ENCODE measurements at places on chromosomes 1 and 21.

- peak; percentile 78 for DNase-seq
These were observed 64.1 kb downstream of the DDR2 start for GRCh38 chr1:162696286-162696862.

DNA sequence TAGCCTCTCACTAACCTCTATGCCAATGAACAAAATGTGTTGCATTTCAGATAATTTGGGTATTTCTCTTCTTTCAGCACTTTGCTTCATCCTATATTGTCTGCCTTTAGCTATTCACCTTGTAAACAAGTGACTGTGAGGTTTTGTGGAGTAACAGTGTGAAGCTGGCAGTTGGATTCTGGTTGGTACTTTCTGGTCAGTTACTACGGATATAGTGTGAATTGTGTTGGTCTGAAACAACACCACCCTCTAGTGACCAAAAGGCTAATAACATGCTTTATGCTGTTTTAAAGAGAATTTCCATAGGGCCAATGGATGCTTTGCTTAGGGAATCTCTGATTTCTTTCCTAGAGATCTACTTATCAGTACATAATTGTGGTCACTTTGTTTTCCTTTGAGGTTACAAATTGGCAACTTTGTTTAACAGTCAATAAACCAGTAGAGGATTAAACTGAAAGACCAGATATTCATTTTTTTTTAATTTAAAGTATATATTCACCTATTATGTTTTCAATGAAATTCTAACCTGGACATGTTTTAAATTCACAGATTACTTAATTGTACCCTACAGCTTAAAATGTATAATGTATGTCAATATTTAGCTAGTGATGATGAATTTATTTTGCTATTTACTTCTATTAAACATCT lies 2.5 kb upstream of the PTGER3 start:
- DNase-seq: peak; percentile 60

GRCh38 chr1:159964144-159964543 lies 10.1 kb upstream of the SLAMF9 start:
- DNase-seq: no peak

- DNase-seq: no peak
These were observed 532 bp downstream of the CSF1 start for GRCh38 chr1:109910963-109911798.

- DNase-seq: no peak
These were observed 31.7 kb downstream of the CCDC190 start for GRCh38 chr1:162829268-162829667.

GRCh38 chr1:42316292-42316691 lies 18.7 kb downstream of the FOXJ3 start:
- no peak for DNase-seq

GRCh38 chr1:42137766-42138165 lies 15.4 kb upstream of the GUCA2B start:
- no peak for DNase-seq

GRCh38 chr1:206898089-206898914 lies 1.1 kb downstream of the IL24 start:
- peak; percentile 28 for DNase-seq

- DNase-seq: peak; percentile 36
These were observed 243.0 kb downstream of the SLC45A1 start for GRCh38 chr1:8560611-8561544.

GRCh38 chr1:24803220-24803619 lies 58.0 kb downstream of the CLIC4 start:
- no peak for DNase-seq

GRCh38 chr1:193706766-193707165 lies 520.4 kb upstream of the B3GALT2 start:
- DNase-seq: no peak

GRCh38 chr1:234976861-234977680 lies 151.6 kb downstream of the TOMM20 start:
- no peak for DNase-seq

- DNase-seq: no peak
These were observed 23.9 kb upstream of the PBX1 start for GRCh38 chr1:164534863-164535610.

GRCh38 chr21:31366825-31367224 lies 22.8 kb upstream of the TIAM1 start:
- DNase-seq: peak; percentile 88

DNA sequence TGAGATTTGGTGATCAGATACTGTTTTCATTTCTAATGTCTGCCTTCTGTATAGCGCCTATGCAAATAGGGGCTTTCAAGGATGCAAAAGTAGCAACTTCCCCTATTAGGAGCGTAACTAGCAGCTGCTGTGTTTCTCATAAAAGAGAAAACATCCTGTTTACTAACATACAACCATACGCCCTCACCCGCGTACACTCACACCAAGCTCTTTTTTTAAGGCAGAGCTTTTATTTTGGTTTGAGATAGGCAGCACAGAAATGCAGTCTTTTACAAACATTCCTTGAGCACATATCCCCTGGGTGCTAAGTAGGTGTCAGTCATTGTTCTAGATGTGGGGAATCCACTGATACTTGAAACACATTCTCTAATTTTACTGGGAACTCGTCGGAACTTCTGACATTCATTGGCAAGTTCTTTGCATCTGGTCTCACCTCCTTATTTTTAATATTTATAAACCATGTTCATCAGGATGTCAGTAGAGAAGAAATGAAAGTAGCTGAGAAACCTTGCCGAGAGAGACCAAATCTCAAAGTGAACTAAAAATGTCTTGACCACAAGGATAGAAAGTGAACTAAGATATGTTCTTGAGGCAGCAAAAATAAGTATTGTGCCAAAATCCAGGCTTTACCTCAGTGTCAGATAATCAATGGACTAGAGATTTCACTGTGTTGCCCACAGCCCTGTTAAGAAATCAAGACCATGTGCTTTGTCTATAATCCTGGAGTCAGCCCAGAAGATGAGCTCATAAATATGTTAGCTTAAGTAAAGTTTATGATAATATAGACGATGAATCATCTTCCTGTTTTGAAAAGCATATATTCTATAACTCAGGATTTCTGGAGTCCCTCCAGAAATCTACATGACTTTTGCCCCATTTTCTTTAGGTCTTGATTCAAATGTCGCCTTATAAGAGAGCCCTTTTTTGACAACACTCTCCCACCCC lies 350.9 kb downstream of the ST6GALNAC3 start:
- DNase-seq: peak; percentile 79

GRCh38 chr1:30284728-30285475 lies 438.5 kb downstream of the MATN1 start:
- DNase-seq: no peak

GRCh38 chr1:210489491-210489890 lies 160.8 kb downstream of the HHAT start:
- DNase-seq: no peak

GRCh38 chr1:227793079-227793947 lies 22.2 kb upstream of the PRSS38 start:
- no peak for DNase-seq

- DNase-seq: peak; percentile 96
These were observed at the start of gene PCAT6 for GRCh38 chr1:202810615-202811295. Gene PCAT6, plus strand, starts transcription at chr1:202810954.

DNA sequence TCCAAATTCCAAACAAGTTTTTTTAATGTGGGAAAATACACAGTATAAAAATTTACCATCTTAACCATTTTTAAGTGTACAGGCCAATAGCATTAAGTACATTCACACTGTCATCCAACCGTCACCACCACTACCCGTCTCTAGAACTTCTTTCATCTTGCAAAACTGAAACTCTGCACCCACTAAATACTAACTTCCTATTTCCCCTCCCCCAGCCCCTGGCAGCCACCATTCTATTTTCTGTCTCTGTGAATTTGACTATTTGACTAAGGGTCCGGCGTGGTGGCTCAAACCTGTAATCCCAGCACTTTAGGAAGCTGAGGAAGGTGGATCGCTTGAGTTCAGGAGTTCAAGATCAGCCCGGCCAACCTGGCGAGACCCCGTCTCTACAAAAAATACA lies 36.1 kb downstream of the CLSTN1 start:
- DNase-seq: no peak

DNA sequence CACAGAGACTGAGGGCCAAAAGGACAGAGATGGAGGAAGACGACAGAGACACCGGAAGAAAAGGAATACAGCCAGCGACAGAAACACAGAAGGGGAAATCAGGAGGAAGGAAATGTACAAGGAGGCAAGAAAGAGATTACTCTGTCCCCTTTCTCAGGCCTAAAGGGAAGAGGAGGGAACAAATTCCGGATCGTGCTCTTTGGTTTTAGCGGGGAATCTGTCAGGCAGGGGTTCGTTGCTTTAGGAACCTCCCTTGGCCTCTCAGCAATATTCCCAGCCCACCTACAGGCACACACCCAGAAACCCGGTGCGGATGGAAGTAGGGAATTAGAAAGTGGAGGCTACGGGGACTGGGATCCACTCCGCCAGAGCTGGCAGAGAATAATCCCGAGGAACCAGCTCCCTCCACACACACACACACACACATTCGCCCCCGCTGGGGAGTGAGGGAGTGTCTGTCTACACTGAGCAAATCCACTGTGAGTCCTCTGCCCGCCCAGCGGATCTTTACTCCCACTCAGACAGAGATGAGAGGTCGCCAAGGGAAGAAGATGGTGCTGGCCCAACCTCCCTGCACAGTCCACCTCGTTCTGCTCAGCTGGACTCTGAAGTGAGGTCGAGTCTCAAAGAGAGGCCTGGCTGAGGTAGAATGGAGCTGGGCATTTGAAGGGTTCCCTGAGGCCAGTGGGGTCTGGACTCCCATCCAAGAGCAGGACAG lies 5.7 kb downstream of the TAL1 start:
- DNase-seq: no peak

DNA sequence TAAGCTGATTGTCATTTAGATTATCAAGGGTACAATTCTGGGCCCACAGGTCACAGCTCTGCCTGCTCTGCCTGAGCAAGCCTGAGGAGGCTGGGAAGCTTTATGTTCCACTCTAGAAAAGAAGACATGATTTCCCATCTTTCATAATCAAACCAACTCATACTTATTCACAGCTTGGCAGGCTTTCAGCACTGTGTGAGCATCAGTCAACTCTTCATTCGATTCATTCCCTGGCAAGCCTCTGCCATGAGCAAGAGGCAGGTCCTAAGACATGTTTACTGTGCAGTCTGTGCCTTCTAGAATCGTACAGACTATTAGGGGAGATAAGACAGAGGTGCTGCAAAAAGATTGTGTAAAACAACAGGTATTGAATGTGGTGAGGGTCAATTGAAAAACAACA lies 24.5 kb upstream of the KIRREL1 start:
- peak; percentile 87 for DNase-seq

DNA sequence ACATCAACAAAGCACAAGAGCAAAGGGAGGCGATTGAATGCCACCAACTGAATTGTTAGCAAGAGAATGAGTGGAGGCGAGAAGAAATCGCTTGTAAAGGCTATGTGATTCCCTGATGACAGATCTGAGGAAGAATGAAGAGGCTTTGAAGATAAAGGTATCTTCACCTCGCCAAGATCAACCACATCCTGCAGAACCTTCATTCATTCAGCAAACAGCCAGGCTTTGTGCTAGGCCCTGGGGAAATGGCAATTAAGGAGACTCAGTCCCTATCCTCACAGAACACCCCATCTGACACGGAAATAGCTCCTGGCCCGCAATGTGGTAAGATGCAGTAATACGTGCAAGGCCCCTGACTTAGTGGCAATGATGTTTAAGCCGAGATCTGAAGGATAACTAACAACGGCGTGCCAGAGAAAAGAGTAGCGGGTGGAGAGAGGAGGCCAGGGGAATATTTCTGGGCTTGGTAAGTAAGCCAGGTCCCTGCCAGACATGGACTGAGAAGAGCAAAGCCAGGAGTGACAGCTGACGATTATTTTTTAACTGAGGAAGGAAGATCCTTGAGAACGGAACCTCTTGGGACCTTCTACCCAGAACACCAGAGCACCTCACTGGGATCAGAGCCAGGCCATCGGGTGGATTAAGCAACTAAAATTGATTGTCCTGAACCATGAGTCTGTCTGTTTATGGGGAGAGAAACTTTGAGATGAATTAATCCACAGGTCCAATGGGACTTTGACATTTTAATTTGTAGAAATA lies 4.6 kb upstream of the VSIG8 start:
- DNase-seq: no peak

DNA sequence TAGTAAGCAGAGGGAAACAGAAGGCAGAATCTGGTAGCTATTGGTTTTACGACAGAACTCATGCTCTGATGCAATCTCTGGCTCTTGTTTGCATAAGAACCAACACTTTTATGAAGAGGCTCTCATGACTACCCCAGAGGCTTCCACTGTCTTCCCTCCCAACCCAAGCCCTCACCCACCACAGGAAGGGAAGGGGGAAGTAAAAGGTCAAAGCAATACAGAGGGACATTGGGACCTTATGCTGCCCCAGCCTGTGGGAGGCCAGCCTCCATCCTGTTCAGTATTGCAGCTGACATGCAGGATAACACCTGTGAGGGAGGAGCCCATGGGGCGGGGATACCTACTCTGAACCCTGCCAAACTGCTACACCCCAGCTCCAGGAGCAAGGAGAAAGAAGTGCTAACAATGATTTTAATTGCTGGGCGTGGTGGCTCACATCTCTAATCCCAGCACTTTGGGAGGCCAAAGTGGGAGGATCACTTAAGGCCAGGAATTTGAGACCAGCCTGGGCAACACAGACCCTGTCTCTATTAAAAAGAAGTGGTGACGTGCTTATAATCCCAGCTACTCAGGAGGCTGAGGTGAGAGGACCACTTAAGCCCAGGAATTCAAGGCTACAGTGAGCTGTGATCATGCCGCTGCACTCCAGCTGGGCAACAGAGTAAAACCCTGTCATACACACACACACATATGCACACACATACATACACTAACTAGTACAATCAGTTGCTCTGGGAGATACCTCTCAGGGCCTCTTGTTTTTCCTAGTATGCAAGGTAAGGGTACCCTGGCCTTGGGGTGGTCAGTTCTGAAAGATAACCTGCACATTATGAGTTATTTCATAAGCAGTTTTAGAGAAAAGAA lies 9.5 kb downstream of the MR1 start:
- DNase-seq: no peak

DNA sequence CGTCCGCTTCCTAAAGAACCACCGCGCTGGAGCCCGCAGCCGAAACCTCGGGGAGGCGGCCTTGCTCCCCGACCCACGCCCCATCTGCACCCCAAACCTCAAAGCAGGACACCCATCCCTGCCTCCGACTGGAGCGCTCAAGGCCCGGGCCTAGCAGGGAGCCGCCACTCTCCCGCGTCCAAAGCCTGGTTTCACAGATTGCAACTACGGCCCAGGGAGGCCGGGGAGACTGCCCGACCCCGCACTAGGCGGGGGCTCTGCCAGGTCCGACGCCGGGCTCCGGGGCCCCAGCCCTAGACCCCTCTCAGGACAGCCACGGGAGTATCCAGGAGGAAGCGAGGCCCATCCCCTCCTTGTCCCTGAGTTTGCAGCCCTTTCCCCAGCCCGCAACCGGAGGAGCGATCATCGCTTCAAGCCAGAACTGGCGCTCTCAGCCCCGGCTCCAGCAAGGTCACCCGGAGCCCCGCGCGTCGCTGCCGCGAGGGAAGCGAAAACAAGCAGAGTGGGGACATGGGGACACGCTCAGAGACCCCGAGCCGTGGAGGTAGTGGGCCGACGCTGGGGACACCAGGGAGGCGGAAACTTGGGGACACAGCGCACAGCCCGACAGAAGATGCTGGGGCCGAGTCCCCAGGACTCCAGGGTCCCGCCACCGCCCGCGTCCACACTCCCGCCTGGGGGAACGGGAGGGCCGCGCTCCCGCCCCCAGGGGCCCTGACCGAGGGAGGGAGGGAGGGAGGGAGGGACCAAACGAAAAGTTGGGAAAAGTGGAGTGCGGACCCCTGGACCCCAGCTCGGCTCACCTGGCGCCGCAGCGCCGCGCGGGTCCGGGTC lies 433 bp downstream of the TMEM200B start:
- DNase-seq: no peak
